CD8-positive, alpha-beta memory T cell (primary cell): ENCODE measurements at places on chromosomes 5 and 9.

DNA sequence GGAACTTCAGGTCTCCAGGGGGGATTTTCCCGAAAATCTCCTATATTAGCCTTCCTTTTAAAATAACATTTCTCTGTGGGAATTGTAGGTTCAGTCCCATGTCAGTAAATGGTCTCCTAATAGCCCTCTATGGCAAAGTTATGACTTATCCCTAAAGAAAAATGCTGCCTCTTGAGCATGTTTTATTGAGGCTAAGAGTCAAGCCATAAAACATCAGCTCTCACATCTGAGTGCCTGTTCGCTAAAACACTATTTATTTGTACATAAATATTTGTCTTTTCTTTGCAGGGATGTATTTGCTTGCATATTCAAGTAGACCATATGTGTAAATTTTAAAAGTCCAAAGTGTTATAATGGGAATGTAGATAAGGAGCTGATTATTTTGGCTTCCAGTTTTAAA is 160.4 kb downstream of the PRDM6 start:
- no peak for DNase-seq

DNA sequence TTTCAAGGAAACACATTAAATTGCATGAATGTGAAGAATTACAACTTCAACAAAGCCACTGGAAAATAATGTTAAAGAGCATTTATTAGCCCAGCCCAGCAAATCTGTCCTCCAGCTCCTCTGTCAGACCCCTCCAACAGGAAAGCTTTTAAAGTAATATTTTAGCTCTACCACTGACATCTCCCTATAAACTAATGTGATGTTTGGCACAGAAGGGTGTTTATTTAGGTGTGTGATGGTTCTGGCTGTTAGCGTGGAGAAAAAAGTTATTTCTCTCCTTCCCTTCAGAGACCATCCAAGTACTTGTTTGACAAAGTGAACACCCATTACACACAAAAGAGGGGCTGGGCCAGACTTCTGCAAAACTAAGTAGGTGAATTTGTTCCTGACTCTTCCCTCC is 111.9 kb upstream of the TARS1 start:
- no peak for DNase-seq

DNA sequence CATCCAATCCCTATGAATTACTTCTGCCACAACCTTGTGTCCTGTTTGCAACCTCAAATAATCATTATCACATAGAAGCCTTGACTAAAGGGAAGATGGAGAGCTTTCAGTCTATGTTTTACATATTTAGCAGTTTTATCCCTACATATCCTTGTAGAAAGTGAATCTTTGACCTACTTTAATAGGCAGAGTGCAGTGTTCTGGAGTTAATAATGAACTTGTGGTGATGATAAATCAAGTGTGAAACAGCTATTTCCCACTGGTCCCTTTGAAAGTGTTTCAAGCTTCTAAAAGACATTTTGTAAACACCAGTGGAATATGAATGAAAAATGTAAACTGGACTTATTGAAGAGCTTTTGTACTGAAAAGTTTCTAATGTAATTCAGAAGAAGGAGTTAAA is 406.7 kb downstream of the GABRG2 start:
- no peak for DNase-seq

DNA sequence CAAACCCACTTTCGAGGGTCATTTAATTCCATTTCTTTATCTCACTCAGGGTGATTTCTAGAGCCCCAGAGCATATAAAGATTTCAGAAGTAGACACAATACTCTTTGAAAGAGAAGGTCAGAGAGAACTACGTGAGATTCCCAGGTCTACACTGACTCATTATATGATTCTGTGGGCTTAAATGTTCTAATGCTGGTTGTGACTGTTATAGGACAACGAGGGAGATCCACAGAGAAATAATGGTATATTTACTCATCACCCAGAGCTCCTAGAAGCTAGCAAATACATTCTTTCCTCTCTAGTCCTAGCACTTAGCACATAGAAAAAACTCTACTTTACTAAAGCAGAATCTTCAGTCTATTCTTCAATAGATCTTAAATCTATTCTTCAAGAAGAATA is 39.4 kb upstream of the GRAMD2B start:
- no peak for DNase-seq

- no peak for DNase-seq
Measured at GRCh38 chr5:179161901-179162300, 101.7 kb downstream of the ZNF354C start.

DNA sequence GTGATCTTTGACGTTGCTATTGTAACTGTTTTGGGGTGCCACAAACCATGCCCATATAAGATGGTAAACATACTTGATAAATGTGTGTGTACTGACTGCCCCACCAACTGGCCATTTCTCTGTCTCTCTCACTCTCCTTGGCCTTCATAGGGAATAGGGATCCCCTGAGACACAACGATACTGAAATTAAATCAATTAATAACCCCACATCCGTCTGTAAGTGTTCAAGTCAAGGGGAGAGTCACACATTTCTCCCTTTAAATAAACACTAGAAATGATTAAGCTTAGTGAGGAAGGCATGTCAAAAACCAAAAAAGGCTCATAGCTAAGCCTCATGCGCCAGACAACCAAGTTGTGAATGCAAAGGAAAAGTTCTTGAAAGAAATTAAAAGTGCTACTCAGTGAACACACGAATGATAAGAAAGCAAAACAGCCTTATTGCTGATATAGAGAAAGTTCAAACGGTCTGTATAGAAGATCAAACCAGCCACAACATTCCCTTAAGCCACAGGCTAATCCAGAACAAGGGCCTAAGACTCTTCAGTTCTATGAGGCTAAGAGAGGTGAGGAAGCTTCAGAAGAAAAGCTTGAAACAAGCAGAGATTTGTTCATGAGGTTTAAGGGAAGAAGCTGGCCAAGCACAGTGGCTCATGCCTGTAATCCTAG is 111.1 kb downstream of the UGCG start:
- no peak for DNase-seq

DNA sequence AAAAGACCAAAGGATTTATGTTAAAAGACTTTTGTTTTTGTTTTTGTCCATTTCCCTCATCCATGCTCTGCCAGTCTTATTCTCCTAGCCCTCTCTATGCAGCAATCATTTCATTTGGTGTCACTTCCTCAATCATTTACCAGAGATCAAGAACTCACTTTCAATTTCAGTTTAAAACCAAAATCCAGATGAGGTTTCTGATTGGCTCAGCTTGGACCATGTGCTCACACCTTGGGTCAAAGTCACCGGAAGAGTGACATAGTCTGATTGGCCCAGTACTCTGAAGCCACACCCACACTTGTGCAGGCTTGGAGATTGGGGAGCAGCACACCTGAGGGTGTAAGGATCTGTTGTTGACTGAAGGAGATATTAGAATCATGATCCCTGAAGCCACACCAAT is 79.6 kb downstream of the TLR4 start:
- peak; percentile 45 for DNase-seq
